Hepatocyte (in vitro differentiated cells): ENCODE measurements at places on chromosomes 6 and 20. TPM values are rescaled to one million over a fixed set of nuclear protein-coding genes. Genes with fewer than 3 reads are reported as not detected.

The PRKN gene
- 2.4 and 3.9 TPM in 2 replicates for polyA plus RNA-seq

The B3GALT4 gene
- polyA plus RNA-seq = 5.7 and 8.1 TPM in 2 replicates

GRCh38 chr20:11511821-11512220, 405.9 kb upstream of the BTBD3 start:
- no peak overlapping the region for H3K27ac ChIP-seq
- no peak for DNase-seq
- H3K27me3 ChIP-seq = no peaks in the 10 kb centered on the region

DNA sequence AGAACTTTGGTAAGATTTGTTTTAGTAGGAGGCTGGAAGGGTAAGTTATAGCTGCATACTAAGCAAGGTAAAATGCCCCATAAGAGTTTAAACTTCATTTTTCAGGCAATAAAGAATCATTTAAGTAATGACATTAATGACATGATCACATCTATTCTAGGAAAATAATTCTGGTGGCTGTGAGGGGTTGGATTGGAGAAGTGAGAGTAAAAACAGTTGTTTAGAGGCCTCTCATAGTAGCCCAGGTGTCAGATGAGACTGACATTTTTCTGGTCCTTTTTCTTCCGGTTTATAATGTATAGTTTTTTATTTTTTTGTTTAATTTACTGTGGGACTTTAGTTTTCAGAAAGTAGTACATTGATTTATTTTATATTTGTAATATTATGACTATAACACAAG, 40.8 kb downstream of the ITCH start:
- no peaks in the 10 kb centered on the region for H3K36me3 ChIP-seq
- H3K27ac ChIP-seq = peak overlapping the region; percentile 32
- no peaks in the 10 kb centered on the region for H3K27me3 ChIP-seq
- peaks cover 10% of the 10 kb centered on the region for H3K4me1 ChIP-seq
- no peak overlapping the region for H3K4me3 ChIP-seq

- H3K4me3 ChIP-seq = no peak overlapping the region
- no peaks in the 10 kb centered on the region for H3K27me3 ChIP-seq
- H3K27ac ChIP-seq = peak overlapping the region; percentile 85
- no peak for DNase-seq
- H3K36me3 ChIP-seq = no peaks in the 10 kb centered on the region
- H3K4me1 ChIP-seq = peaks cover 3% of the 10 kb centered on the region
These were observed 135.5 kb upstream of the NUP153 start for GRCh38 chr6:17842014-17842776.

- H3K27ac ChIP-seq = peak overlapping the region; percentile 47
- H3K27me3 ChIP-seq = no peaks in the 10 kb centered on the region
- H3K36me3 ChIP-seq = no peaks in the 10 kb centered on the region
These were observed 35.4 kb upstream of the HMGN3 start for GRCh38 chr6:79269877-79270276.

DNA sequence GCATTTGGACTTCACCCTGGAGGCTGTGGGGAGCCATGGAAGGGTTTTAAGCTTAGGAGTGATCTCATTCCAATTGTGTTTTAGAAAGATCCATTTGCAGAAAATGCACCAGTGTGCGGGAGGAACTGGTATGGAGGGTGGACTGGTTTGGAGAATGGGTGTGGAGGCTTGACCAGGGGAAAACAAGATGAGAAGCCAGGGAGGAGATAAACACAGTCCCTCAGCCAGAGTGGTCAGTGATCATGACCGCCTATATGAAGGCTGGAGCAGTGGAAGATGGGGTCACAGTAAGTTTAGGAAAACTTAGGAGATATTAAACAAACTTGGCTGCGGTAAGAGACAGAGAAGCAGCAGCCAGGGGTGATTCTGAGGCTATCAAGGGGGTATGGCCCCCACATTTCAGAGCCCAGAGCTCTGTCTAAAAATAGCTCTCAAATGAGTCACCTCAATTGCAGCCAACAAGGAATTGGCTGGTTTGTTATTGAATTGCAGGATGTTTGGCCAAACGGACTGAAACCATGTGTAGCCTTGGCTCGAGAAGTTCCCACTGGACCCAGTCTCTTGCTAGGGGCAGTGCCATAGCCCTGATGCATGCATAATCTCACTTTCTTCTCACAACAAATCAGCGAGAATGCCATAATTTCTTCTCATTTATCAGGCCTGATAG, 159.9 kb upstream of the TOP1 start:
- no peaks in the 10 kb centered on the region for H3K36me3 ChIP-seq
- no peak overlapping the region for H3K27ac ChIP-seq
- H3K27me3 ChIP-seq = no peaks in the 10 kb centered on the region
- DNase-seq = peak; percentile 21
- H3K4me1 ChIP-seq = peaks cover 3% of the 10 kb centered on the region

- no peaks in the 10 kb centered on the region for H3K27me3 ChIP-seq
- H3K4me3 ChIP-seq = no peak overlapping the region
- peaks cover 4% of the 10 kb centered on the region for H3K4me1 ChIP-seq
These were observed 714.4 kb upstream of the MARCKS start for GRCh38 chr6:113142671-113143174.
